CD4-positive, alpha-beta T cell treated with Interleukin-1 beta for 1 hour (primary cell): ENCODE measurements at places on chromosomes 12 and 14.
A peak's percentile ranks its signal among the peaks of the same experiment; 100 is the strongest.

GRCh38 chr14:36666416-36667206, 5.0 kb downstream of the PAX9 start:
- no peak for DNase-seq

GRCh38 chr14:84750284-84750683, 779.7 kb upstream of the FLRT2 start:
- DNase-seq: no peak

DNA sequence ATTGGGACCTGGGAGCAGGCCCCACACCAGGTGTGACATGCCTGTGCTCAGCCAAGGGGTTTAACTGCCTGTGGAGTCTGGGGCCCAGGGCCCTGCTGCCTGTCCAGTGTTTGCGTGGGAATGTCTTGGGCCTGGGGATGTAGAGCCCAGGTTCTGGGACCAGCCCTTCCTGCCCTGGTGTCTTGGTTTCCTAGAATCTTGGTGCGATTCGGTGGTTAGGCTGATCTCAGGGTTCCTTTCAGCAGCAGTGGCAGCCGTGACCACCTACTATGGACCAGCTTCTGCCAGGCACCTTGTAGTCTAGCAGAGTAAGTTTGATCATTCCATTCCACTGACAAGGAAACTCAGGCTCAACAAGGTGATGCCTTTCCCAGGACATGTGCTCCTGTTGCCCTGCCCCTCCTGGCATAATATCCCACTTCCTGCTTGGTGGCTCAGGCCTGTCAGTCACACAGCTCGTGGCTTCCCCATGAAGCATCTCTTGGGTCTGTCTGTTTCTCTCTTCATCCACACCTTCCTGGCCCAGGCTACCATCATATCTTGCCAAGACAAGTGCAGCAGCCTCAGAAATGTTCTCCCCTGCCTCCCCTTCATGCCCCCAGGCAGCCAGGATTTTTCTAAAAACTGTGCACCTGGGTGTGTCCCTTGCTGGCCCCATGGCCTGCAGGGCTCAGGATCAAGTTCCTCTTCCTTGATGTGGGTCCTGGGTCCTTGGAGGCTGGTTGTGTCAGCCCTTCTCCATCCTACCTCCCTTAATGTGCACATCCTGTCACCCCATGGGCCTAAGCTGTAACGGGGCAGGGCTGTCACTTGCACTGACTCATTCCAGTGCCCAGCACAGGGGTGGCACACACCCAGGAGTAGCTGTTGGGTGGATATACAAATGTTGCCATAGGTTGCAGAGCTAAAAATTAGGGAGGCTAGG, 101.6 kb downstream of the SLC25A47 start:
- DNase-seq: no peak

- DNase-seq: no peak
These were observed 11.6 kb downstream of the RAP1B start for GRCh38 chr12:68622250-68622649.

- no peak for DNase-seq
These were observed 1.2 kb downstream of the USP30 start for GRCh38 chr12:109053382-109054123.

DNA sequence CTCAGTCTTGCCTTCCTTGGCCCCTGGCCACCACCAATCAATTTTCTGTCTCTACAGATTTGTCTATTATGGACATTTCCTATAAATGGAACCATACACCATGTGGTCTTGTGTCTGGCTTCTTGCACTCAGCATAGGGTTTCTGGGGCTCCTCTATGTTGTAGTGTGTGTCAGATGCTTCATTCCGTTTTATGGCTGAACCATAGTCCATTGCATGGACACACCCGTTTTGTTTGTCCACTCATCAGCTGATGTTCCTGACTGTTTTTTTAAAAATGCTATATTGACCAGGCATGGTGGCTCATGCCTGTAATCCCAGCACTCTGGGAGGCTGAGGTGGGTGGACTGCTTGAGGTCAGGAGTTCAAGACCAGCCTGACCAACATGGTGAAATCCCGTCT, 21.0 kb downstream of the ARL6IP4 start:
- DNase-seq: no peak

GRCh38 chr12:42166501-42166900, 21.8 kb upstream of the GXYLT1 start:
- DNase-seq: no peak

DNA sequence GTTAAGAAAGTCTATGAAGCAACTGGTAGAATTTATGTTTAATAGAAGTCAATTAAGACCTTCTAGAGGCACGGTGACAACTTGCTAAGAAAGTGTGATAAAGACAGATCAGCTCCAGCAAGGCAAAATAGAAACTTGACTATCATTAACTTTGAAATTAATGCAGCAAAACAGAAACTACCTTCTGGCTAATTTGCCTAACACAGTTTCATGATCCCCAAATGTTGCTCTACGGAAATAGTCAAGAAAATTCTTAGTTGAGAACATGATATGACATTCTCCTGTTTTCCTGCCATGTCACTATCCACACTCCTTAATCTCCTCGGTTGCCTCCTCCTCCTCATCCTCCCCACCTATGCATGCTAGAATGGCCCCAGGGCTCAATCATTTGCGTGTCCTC, 4.2 kb downstream of the DENND5B start:
- no peak for DNase-seq

DNA sequence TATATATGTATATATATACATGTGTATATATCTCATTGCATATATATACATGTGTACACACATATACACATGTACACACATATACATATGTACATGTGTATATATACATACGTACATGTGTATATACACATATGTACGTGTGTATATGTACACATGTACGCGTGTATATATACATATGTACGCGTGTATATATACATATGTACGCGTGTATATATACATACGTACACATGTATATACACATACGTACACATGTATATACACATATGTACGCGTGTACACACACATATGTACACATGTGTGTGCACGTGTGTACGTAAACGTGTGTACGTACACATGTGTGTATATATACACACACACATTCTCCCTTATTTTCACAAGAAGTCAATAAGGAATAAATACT, 141.6 kb upstream of the TMCC3 start:
- no peak for DNase-seq

- DNase-seq: no peak
These were observed 406.2 kb downstream of the NOVA1 start for GRCh38 chr14:26191671-26192070.

DNA sequence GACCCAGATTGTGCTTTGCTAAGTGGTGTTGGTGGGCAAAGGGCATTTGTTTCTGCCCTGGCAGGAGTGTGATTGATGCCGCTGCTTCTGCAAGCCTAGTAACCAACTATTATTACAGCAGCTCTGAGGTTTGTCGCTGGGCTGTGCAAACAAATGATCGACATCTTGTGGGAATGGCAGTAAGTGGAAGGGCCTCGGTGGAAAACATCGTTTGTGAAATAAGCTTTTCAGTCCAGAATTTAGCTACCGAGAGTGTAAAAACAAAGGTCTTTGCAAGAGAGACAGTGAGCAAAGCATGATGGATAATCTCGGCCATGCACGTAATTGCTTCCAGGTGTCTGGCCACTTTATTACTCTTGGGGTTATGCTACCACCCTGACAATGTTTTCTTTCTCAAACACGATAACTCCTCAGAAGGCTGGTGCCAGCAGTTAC, 397.7 kb upstream of the PRICKLE1 start:
- DNase-seq: no peak

GRCh38 chr12:55693323-55694187, 14.1 kb downstream of the ITGA7 start:
- DNase-seq: no peak

GRCh38 chr14:49766839-49767238, 1.1 kb upstream of the KLHDC2 start:
- DNase-seq: no peak

DNA sequence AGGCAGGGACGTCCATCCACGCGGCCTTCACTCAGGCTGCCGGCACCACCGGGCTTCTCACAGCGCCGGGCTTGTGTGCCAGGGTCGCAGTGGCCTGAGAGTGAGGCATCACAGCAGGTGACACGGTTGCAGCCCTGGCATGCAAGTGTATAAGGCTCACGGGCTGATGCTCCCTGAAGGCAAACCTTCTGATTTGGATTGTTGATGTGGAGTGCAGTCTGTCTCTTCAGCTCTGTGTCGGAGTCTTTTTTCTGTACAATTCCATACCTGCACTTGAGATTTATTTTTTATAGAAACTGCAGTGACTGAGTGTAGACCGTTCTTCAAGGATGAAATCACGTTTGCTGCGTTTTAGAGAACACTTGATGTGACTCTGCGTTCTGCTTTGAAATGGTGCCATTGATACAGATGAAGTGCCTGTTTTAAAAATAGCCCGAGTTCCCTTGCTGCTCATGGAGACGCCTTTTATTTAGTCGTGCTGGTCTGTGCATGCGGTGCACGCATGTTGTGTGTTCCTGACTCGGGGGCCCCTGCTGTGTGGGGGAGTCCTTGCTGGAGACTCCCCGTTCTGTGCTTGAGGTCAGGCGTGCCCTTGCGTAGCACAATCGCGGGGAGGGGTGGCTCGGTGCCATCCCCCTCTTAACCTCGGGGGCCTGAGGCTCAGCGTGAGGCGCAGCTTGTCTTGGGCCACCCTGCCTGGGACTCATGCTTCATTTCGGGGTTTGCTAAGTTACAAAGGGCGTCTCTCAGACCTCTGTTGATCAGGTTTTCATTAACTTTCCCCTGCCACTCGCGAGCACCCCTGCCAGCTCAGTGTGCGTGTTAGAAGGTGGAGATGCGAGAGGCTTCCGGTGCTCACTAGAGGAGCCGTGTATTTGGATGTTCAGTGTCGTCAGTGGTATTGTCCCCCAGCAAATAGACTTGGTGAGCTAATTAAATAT, 21.6 kb upstream of the AMN start:
- DNase-seq: peak; percentile 56

GRCh38 chr14:65238456-65238855, 136.1 kb upstream of the MAX start:
- no peak for DNase-seq

- no peak for DNase-seq
These were observed 69.3 kb downstream of the SERPINA3 start for GRCh38 chr14:94681300-94682060.

- no peak for DNase-seq
These were observed 70.5 kb downstream of the GPR65 start for GRCh38 chr14:88075269-88075981.

DNA sequence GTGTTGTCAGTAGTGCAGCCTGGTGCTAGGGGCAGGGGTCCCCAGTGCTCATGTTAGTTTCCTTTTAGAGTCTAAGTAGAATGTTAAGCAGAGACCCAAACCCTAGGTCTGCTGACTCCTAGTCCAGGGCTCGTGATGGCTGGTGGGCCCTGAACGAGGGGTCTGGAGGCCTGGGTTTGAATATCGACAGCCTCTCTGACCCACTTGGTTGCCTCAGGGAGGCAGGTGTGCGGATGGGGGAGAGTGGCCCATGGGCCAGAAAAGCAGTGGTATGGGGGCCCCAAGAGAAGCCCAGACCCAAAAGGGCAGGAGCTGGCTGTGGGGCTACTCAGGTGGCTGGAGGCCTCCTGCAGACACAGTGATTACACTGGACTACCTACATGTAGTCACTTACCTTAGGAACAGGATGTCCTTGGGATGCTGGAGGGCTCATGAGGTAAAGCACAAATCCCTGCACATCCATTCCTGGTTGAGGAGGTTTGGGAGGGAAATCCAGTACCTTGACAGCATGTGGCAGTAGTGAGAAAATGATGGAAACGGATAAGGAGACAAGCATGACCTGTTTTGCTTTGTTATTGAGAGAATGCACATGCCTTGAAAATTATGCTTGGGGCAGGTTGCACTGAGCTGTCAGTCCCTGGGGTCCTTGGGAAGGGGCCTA, 1.7 kb upstream of the SLC25A29 start:
- DNase-seq: no peak

- DNase-seq: no peak
These were observed 13.1 kb downstream of the ZDHHC22 start for GRCh38 chr14:77128414-77128891.

GRCh38 chr12:3872800-3873636, at the start of gene PARP11:
Gene PARP11, minus strand, starts transcription at chr12:3873399. Its CDS starts 170 bp downstream, at chr12:3873229.
- peak; percentile 97 for DNase-seq

GRCh38 chr12:107990325-107990724, 138.8 kb upstream of the WSCD2 start:
- DNase-seq: peak; percentile 49

DNA sequence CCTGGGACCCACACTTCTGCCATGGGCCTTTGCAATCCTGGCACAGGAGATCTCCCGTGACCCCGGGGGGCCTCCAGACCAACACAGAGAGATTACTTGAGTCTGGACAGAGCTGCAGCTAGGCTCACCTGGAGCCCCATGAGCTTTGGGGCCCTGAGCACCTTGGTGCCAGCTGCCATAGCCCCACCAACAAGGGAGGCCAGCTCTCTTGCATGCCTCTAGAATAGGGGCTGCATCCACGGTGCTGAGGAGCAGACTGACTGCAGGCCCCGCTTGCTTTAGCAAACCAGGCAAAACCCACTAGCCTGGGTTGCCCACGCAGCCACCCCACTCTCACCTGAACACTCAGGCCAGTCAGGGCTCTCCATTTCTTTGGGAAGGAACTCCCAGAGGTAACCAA, 3.7 kb upstream of the OR4N2 start:
- no peak for DNase-seq

DNA sequence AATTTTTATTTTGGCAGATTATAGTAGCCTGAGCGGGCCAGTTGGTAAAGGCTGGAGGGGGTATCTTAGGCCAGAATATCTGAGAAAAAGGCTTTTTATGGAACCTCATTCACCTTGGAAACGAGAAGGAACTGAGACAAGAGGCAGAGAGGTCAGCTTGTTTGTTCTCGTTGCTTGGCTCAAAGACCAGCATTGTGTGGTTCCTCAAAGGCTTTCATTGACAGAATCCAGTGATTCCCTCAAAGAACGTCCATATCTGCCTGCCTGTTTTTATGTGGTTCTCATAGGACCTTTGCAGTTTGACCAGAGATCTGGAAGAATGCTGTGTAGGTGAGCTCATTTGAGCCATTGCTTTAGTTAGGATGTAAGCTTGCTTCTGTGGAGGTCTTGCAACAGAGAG, 117.3 kb downstream of the CFAP54 start:
- no peak for DNase-seq

- no peak for DNase-seq
These were observed 917.0 kb downstream of the LRFN5 start for GRCh38 chr14:42523666-42524065.

- DNase-seq: no peak
These were observed 42.7 kb upstream of the CDKN3 start for GRCh38 chr14:54354096-54354495.

DNA sequence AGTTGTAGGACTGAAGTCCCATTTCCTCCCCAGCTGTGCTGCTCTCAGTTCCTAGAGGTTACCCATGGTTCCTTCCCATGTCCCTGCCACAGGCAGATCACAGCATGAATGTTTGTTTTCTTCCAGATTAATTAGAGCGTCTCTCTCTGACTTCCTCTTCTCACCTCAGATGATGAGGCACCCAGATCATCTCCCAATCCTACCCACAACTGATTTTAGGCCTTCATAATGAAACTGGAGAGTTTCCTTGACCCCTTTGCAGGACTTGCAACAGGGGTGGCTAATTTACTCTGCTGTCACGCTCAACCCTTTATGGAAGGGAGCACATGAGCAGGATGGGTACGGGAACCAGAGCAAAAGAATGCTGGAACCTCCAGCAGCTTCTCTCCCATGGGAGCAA, 32.1 kb upstream of the TXNRD1 start:
- DNase-seq: no peak

- peak; percentile 8 for DNase-seq
These were observed 908 bp downstream of the ENTPD5 start for GRCh38 chr14:74018174-74018585.

GRCh38 chr12:8951744-8952143, 2.3 kb upstream of the M6PR start:
- DNase-seq: peak; percentile 14

- no peak for DNase-seq
These were observed 1277.6 kb upstream of the SEL1L start for GRCh38 chr14:82811246-82811645.
